NCI-H524 treated with DMSO at 0.1 percent for 48 hours (cell line): ENCODE measurements at places on chromosomes 13 and 19.

GRCh38 chr13:112999414-113000177, 30.6 kb downstream of the MCF2L start:
- no peak for DNase-seq

DNA sequence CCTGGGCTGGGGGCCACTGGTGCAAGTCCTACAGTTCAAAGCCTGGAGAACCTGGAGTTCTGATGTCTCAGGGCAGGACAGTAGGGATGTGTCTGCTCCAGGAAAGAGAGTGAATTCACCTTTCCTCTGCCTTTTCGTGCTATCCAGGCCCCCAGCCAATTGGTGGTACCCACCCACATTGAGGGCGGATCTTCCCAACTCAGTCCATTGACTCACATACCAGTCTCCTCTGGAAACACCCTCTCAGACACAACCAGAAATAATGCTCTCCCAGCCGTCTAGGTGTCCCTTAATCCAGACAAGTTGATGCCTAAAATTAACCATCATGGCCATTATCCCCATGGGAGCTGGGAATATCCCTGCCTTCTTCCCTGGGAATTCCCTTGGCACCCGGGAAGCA, 38.8 kb upstream of the CHST8 start:
- no peak for DNase-seq

DNA sequence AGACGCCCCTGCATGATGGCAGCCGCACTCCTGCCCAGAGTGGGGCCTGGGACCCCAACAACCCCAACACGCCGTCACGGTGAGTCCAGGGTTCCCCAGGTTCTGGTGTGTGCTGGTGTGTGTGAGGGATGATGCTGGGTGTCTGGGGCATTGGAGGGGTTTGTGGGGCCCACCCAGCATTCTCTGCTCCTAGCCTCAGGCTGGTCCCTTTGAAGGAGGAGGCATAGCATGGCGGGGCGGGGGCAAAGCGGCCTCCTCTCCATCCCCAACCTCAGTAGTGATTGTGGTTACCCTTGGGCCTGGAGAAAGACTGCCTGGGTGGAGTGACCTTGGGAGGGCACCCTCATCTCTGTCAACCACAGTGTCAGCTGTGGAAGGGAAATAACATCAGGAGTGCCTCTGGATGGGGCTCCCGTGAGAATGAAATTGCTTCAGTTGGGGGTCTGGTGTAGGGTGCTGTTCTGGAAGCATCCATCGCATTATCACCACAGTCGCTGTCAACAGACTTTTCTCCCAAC, 7.1 kb upstream of the TIMM50 start:
- DNase-seq, result no peak

DNA sequence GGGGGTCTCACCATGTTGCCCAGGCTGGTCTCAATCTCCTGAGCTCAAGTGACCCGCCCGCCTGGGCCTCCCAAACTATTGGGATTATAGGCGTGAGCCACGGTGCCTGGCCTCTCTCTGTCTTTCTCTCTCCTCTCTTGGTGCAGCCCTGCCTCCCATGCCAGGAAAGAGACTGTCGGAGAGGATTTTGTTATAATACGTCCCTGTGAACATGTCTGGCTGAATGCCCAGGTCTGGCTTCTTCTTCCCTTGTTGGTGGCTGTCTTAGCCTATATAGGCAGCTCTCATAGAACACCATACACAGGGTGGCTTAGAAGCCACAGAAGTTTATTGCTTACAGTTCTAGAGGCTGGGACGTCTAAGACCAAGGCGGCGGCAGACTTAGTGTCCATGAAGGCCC, 46.4 kb downstream of the PEX11G start:
- DNase-seq, result no peak

- no peak for DNase-seq
These were observed 73.2 kb upstream of the SLC15A1 start for GRCh38 chr13:98825659-98826058.

DNA sequence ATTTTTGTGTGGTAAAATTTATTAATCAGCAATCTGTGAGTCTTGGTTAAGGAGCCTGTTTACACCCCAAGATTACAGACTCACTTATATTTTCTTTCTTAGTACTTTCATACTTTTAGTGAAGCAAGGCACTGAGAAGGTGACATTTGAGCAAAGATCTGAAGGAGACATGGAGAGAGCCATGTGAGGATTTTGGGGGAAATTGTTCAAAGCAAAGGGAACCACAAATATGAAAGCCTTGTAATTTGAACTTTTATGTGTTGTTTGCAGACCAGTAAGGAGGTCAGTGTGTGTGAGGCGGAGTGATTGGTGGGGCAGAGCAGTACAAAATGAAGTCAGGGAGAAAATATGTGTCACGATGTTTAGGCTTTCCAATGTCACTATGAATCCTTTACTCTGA, 140.7 kb upstream of the KLF12 start:
- no peak for DNase-seq

DNA sequence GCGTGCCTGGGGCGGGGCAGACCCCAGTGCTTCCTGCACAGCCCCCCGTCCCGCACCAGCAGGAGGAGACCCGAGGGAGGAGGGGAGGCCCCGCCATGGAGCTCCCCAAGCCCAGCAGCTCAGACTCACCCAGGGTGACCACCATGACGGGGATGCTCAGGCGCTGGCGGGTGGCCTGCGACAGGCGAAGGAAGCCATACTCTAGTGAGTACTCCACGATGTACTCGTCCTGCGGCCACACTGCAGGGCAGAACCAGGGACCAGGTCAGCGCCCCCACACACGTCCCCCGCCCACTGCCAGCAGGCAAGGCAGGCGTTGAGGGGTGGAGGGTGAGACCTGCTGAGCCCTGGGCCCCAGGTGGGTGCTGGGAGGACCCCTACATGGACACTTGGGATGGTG, 8.6 kb downstream of the TMEM259 start:
- DNase-seq, result no peak

GRCh38 chr19:48543121-48543710, 8.8 kb upstream of the SULT2B1 start:
- no peak for DNase-seq

- DNase-seq, result peak; percentile 16
These were observed 1.5 kb downstream of the KMT5C start for GRCh38 chr19:55341171-55341588.

- no peak for DNase-seq
These were observed 1.2 kb upstream of the SLC25A42 start for GRCh38 chr19:19062454-19063182.

DNA sequence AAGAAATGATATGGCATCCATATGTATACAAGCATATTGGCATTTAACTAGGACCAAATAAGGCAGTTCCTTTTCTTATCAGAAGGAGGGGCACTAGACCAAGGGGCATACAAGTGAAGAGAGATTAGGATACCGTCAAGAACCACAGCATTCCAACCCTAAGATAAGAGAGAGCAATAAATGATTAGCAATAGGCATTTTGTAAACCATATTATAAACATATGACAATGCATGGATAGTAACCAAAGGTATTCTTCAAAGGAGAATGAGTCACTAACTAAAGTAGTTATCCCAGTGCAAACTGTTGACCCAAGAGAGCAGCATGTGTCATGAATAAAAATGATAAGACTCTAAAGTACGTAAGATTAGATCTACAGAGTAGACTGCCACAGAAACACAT, 500.9 kb upstream of the HTR2A start:
- no peak for DNase-seq

GRCh38 chr13:52428295-52428694, 22.1 kb downstream of the VPS36 start:
- peak; percentile 87 for DNase-seq

DNA sequence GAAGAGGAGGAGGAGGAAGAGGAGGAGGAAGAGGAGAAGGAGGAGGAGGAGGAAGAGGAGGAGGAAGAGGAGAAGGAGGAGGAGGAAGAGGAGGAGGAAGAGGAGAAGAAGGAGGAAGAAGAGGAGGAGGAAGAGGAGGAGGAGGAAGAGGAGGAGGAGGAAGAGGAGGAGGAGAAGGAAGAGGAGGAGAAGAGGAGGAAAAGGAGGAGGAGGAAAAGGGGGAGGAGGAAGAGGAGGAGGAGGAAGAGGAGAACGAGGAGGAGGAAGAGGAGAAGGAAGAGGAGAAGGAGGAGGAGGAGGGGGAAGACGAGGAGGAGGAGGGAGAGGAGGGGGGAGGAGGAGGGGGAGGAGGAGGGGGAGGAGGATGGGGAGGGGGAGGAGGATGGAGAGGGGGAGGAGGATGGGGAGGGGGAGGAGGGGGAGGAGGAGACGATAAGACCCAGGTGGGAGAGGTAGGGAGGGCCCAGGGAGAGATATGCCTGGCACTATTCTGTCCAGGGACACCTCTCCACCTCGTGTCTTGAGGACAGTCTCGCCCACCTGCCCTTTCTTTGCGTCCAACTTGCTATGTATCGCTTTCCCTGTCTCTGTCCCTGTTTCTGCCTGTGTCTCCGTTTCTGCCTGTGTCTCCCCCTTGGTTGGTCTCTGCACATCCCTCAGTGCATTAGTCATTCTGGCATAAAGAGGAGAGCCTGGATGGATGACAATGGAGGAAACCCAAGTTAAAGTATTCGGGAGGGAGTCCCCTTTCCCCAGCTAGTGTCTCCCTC, 7.1 kb upstream of the KLK5 start:
- DNase-seq, result no peak

- DNase-seq, result no peak
These were observed 70.1 kb downstream of the COL4A1 start for GRCh38 chr13:110236831-110237261.
